Sciatic nerve (tissue), 2 donors: ENCODE measurements at places on chromosomes 2 and 18. TPM values are rescaled to one million over a fixed set of nuclear protein-coding genes. Genes with fewer than 3 reads are reported as not detected.

The SERPINB5 gene
- not detected for total RNA-seq

The SRD5A2 gene
- total RNA-seq: not detected

The KRTCAP3 gene
- total RNA-seq: 2.6 TPM

The NCKAP1 gene
- total RNA-seq: 150 TPM

The SALL3 gene
- 0.09 TPM for total RNA-seq

The SKOR2 gene
- not detected for total RNA-seq

The ALLC gene
- total RNA-seq: 7.6 TPM

The BMP10 gene
- total RNA-seq: not detected

The SERPINB3 gene
- not detected for total RNA-seq

The ACKR3 gene
- total RNA-seq: 90.5 TPM

The WNT10A gene
- total RNA-seq: 0.94 TPM

The DHRS9 gene
- 4.9 TPM for total RNA-seq

The ALKAL2 gene
- total RNA-seq: 3.0 TPM

The CYP27A1 gene
- total RNA-seq: 51.8 TPM

The TXNDC2 gene
- not detected for total RNA-seq

The PRKCE gene
- total RNA-seq: 30.5 TPM

The PDCD1 gene
- 0.27 TPM for total RNA-seq
